ENCODE measurements at places on chromosomes 5 and 9.
A peak's percentile ranks its signal among the peaks of the same experiment; 100 is the strongest.

DNA sequence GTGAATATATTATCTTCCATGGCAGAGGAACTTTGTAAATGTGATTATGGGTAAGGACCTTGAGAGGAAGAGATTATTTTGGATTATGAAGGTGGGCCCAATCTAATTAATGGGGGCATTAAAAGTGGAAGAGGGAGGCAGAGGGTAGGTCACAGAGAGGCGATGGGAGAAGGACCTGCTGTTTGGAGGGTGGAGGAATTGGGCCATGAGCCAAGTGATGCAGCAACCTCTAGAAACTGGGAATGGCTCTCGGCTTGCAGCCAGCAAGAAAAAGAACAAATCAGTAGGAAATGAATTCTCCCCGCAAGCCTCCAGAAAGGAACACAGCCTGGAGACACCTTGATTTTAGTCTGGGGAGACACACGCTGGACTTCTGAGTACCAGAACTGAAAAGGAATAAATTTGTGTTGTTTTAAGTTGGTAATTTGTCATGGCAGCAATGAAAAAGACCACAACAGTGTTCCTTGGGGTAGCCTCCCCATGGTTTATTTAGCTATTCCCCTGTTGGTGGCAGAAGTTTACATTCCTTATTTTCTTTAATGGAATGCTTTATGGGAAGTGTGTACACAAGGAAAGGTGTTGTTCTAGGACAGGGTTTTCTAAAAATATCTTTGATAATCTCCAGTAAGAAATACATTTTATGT lies 103.6 kb downstream of the HSPA4 start:
- DNase-seq = no peak

DNA sequence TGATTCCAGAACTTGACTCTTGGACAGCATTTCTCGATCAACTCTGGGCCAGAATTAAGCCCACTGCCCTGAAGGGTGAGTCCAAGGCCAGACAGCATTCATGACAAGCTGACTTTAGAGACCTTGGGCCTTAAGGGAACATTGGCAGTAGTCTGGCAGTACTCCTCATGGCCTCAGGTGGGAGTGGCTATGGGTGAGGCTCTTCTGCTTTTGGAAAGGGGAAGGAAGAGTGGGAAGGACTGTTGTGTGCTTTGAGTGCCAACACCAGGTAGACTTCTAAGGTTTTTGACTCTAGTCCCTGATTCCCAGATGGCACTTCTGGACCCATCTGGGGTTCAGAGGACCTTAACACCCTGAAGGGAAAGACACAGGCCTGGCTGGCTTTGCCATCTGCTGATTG lies 530.4 kb downstream of the ACTL7B start:
- DNase-seq = no peak

- DNase-seq = peak; percentile 40
Observed at GRCh38 chr5:91225848-91226686, 157.1 kb downstream of the ARRDC3 start.

DNA sequence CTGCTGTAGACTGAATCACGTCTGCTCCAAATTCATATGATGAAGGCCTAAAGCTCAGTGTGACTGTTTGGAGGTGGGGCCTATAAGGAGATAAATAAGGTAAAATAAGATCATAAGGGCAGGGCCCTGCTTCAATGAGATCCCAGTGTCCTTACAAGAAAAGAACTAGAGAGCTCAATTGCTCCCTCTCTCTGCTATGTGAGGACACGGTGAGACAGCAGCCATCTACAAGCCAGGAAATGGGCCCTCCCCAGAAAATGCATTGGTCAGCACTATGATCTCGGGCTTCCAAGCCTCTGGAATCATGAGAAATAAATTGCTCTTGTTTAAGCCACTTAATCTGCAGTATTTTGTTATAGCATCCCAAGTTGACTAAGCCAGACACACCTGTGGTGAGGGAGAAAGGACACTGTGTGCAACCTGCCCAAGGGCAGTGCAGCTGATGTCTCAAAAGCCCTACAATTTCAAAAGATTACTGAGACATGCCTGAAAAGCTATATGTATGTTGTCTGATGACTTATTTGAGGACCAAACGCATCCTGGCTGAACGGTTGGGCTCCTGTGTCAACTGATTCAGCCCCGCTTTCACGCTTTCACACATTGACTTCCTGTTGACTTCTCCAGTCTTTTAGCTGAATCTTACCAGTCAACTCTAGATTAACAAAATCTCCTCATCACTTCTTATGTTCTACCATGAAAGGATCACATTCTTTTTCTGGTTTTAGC lies 13.2 kb downstream of the GZMK start:
- peak; percentile 56 for DNase-seq

GRCh38 chr9:107336718-107337360 lies 53.8 kb downstream of the RAD23B start:
- DNase-seq = no peak

DNA sequence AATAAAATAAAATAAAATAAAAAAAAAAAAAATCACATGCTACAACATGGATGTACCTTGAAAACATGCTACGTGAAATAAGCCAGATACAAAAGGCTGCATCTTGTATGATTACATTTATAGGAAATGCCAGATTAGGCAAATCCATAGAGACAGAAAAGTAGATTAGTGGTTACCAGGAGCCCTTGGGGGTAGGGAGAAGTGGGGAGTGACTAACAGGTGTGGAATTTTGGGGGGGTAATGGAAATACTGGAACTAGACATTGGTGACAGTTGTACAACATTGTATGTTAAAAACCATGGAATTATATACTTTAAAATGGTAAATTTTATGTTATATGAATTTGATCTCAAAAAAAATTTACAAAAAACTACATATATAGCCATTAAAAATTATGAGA lies 47.3 kb downstream of the SLC1A1 start:
- no peak for DNase-seq

GRCh38 chr9:81573415-81574321 lies 115.7 kb downstream of the TLE1 start:
- no peak for DNase-seq

DNA sequence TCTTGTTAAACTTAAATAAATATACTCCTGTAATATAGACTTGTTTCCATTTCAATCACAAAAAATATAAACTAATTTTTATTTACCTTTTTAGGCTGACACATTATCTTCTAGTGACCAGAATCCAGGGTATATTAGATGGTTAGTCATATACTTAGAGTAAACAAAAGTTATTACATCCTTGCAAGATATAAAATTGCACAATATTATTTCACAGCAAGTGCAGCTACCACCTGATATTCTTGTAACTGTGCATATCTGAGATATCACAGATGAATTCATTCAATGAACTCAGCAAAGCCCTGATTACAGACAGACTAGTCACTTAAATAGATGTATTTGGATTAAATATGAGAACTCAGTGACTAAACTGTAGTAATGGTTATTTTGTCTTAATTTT lies 25.6 kb upstream of the ARRDC3 start:
- no peak for DNase-seq

GRCh38 chr9:115042781-115043509 lies 75.0 kb downstream of the TNC start:
- peak; percentile 34 for DNase-seq

GRCh38 chr9:129318121-129319075 lies 140.3 kb upstream of the IER5L start:
- no peak for DNase-seq

GRCh38 chr9:78023003-78023741 lies 8.4 kb downstream of the GNAQ start:
- DNase-seq = no peak

DNA sequence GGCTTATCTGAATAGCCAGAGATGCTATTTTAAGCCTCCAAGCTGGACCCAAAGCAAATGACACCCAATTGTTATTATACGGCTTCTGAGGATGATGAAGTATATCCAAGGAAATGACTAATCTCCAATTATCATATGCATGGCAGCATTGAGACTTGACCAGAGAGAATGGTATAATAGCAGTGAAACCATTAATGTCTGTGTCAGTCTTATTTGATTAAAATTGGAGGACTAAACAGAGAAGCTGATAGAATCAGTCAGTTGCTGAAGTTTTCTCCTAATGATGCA lies 200.5 kb downstream of the EFNA5 start:
- DNase-seq = no peak

GRCh38 chr9:121133104-121133816 lies 58.5 kb downstream of the CNTRL start:
- DNase-seq = peak; percentile 43

DNA sequence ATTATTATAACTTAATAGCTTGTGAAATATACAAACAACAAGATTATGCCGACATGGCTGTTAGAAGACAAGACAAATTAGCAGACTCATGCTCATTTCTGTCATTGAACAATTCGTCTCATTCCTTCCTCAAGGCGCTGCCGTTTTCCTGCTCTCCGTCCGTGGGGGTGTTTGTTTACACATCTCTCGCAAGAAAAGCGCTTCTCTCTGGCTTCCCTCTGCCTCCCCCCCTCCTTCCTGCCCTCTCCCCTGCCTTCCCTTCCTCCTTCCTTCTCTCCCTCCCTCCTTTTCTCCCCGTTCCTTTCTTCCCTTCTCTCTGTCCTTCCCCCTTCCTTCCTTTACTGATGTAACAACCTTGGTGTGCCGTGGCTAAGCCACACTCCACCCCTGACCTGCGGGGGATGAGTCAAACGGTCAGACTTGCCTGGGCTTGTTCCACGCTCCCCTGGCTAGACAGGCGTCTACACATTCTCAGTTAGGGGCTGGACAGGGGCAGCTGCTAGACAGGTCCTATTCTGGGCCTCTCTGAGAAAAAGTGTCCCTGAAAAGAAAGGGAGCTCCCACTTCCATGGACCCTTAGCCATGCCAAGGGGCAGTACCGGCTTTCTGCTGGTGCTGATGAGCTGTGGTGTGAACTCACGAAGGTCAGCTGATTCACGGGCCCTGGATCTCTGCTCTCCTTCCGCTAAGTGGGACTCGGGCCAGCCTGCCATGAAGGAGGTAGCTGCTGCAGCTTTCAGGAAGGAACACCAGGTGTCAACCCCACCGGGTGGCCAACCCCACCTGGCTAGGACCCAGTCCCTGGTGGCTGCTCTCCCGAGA lies 32.0 kb upstream of the SPTLC1 start:
- no peak for DNase-seq

DNA sequence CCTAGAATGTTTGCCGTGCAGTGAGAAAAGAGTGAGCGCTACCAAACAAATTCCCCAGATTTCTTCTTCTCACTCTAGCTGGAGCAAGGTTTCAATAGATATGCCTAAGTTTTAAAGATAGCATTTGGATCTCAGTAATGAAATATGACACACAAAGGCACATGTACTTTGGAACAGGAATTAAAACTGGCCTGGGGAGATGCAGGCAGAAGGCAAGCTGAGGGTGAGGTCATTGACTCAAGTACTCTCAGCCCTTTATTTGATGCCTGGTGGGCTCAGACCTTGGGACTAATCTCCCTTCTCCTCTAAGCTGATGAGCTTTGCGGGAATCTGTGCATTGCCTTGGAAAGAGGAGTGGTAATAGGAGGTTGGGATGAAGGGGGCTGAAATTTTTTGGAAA lies 323.3 kb upstream of the SLC30A5 start:
- DNase-seq = no peak

- no peak for DNase-seq
Observed at GRCh38 chr5:980966-981365, 27.6 kb upstream of the NKD2 start.

GRCh38 chr5:146719179-146719578 lies 159.4 kb downstream of the PPP2R2B start:
- no peak for DNase-seq

DNA sequence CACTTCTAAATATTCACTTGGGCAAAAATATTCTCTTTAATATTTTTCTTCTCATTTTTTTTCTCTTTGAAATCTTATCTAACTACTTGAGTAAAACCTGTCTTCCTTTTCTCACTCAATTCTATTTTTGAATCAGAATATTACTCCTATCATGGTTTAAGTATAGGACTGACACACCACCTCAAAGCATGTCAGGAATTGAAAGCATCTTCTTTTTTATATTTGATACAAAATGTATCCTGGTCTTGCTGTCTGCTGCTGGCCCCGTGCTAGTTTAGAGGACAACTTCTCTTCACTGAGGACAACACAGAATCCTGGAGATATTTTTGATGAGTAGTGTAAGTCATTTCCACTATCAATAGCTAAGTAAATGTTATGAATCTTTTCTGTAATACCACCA lies 383.6 kb downstream of the GADD45G start:
- DNase-seq = no peak

DNA sequence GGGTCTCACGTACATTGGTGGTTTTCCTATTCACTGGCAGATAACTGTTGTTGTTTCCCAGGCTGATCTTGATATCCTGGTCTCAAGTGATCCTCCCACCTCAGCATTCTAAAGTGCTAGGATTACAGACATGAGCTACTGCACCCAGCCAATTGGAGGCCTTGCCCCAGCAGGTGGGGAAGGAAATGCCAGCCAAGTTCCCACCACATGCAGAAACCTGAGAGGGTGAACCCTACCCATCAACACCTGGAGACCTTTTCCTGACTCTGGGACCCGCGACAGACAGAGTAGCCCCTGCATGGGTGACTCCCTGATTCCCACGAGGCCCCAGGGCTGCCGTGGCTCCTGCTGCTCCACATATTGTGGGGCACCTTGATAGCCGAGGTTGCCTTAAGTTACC lies 107.7 kb downstream of the GDA start:
- DNase-seq = no peak

DNA sequence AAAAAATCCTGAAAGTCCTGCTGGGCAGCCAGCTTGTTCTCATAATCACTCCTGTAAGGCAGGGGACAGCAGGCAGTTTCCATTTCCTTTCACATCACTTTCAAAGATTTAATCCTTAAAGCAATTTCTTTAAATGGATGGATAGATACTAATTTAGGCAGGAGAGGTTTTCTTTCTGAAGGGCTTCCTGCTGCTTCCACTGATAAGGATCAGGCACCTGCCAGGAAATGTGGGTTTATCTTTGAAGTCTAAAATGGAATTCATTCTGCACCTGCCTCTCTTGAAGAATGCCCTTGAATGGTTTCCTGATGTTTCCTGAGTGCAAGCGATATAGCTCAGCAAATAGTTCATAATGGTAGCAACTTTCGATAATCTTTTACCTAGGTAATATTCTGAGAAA lies 64.5 kb downstream of the STARD4 start:
- DNase-seq = no peak

DNA sequence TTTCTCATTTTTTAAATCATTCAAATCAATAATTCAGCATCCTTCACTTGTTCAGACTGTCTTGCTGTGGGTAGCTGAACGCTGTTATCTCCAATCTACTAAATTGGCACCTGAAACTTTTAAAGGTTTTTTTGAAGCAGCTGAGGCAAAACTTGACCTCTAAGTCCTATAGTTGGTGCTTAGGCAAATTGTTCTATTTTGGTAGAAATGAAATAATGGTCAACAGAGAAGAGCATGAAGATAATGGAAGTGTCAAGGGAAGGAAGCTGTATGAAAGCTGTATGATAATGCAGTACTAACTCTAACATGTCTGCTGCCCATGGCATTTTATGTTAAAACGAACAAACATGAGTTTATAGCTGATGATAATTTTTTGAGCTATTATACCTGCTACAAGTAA lies 138.0 kb downstream of the GDNF start:
- DNase-seq = no peak

DNA sequence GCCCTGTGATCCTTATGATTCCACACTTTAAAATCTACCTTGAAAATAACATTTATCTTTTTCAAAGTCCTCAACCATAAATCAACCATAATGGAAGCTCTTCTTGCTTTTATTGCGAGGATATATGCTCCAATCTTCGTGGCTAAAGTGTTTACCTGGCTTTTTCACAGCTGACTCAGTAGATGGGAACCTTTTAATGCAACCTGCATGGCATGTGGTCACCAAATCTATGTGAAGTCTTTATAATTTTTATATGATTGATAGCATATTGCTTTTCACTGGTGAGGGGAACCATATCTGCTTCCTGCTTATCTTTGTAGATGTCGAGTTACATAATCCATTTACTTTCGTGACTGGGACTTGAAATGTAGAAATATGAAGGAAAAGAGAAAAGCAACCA lies 47.1 kb upstream of the TLX3 start:
- DNase-seq = no peak

Data from stimulated activated CD4-positive, alpha-beta T cell treated with anti-CD3 and anti-CD28 coated beads, Interleukin-4, amount 100 ng/mL, for 48 hours (primary cell).